ENCODE measurements at places on chromosomes 11 and 22. TPM values are rescaled to one million over a fixed set of nuclear protein-coding genes. Genes with fewer than 3 reads are reported as not detected.

The MAFF gene
- 49.2 TPM for total RNA-seq

- DNase-seq = no peak
These were observed 151.8 kb upstream of the TIMP3 start for GRCh38 chr22:32649515-32650200.

GRCh38 chr11:118068206-118068944, 8.5 kb upstream of the TMPRSS4 start:
- DNase-seq = no peak

DNA sequence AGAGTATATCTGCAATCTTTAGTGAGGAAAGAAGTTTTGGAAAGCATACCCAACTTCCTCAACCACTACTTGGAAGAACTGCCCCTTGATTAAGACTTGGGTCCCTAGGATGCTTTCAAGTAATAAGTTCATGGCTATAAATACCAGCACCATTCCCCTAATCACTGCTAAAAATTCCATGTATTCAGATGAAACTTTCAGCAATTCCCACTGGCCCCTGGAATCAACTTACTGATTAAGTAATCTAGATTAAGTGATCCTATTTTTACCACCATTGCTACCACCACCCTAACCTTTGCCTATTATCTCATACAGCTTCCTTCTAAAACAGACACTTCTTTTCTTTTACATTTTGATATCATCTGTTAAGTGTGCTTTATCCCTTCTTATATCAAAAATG, 10.5 kb downstream of the PICALM start:
- no peak for DNase-seq

GRCh38 chr11:61695917-61696316, 15.7 kb downstream of the DAGLA start:
- peak; percentile 93 for DNase-seq

- DNase-seq = no peak
These were observed 150.3 kb downstream of the NECTIN1 start for GRCh38 chr11:119578521-119579191.

GRCh38 chr11:66100272-66101065, 30.4 kb downstream of the PACS1 start:
- peak; percentile 84 for DNase-seq

DNA sequence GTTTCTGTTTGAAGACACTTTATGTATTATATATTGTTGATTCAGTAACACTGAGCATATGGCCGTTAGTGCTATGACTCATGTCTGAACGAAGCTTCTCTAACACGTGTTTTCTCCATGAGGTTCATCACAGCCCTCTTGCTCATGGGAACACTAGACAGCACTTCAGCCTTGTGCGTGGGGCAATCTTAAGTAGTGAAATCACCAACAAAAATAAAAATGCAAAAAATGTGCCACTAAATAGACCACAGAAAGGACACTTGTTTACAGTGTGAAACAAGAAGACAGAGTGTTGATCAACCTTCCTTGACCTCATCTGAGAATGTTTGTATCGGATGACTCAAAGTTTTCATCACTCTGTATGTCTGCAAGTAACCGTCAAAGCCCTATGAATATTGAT, 94.5 kb downstream of the FDX1 start:
- DNase-seq = no peak

DNA sequence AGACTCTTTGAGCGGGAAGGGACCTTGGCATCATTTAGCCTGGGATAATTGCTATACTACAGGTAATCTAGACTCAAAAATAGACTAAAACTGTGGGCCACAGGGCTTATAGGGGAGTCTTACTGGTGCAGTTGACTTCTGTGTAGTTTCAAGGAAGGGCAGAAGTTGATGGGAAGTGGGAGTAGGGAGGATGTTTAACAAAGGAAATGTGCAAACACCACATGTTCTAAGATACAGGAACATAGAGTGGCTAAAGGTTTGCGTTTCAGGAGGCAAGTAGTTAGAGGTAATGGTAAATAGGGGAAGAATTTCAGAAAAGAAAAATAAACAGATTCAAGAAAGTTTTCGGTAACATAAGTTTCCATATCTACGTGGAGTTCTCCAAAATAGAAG, 14.4 kb upstream of the SORL1 start:
- no peak for DNase-seq

Measured in T-cell (primary cell).